ENCODE measurements at places on chromosomes 12 and 14. TPM values are rescaled to one million over a fixed set of nuclear protein-coding genes. Genes with fewer than 3 reads are reported as not detected.

SPIC gene
- not detected for total RNA-seq

DPF3 gene
- total RNA-seq: 1.1 TPM

DNA sequence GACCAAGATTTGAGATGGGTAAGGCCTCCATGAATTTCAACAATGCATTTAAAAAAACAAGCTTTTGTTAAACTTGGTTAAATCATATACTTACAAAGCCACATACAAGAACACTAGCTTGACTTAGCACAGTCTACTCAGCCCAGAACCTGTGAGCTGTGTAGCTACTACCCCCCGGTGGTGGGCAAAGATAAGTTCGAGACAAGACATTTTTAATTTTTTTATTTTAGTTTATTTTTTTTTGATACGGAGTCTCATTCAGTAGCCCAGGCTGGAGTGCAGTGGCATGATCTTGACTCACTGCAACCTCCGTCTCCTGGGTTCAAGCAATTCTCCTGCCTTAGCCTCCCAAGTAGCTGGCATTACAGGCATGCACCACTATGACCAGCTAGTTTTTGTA, 3.7 kb upstream of the NECAP1 start:
- DNase-seq: peak; percentile 61

- DNase-seq: no peak
Measured at GRCh38 chr12:47828976-47829482, 9.3 kb upstream of the HDAC7 start.

- DNase-seq: no peak
Measured at GRCh38 chr12:77603946-77604345, 226.7 kb upstream of the NAV3 start.

SERPINA6 gene
- not detected for total RNA-seq

DNA sequence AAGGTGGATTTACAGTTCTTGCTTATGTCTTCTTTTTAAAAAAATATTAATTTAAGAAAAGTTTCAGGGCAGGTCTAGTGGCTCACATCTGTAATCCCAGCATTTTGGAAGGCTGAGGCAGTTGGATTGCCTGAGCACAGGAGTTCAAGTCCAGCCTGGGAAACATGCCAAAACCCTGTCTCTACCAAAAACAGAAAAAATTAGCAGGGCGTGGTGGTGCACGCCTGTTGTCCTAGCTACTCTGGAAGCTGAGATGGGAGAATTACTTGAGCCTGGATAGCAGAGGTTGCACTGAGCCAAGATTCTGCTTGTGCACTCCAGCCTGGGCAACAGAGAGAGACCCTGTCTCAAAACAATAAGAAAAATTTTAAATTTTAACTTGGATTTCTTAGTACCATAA, 5.4 kb upstream of the TAS2R46 start:
- DNase-seq: no peak
